Gastrocnemius medialis (tissue), 4 donors: ENCODE measurements at places on chromosomes 13 and 19. TPM values are rescaled to one million over a fixed set of nuclear protein-coding genes. Genes with fewer than 3 reads are reported as not detected.

DNA sequence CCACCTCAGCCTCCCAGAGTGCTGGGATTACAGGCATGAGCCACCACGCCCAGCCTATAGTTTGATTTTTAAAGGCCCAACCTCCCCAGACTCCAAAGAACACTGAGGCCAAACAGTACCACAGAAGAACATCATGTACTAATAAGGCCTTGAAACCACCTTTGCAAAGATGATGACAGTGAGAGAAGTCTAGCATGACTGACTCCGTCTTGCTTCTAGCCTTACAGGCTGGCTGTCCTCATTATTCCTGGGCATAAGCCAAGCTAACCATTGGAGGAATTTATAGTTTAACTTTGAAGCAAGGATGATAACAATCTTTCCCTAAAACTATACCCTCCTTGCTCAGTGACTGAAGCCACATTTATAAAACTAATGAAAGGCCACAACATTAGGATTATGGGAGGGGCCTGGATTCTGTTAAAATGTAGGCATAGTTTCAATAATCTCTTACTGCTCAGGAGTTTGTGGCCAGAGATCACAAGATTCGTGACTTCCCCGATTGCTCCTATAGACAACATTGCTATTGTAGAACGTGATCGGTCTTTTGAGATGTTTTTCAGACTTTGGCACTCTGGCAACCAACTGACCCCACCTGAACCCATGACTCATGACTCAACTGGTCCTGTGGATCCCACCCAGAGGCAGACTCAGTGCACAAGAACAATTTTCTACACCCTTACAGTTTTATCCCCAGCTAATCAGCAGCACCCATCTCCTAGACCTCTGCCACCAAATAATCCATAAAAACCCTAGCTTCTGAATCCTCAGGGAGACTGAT is 17.6 kb downstream of the GPR42 start:
- no peaks in the 10 kb centered on the region for H3K27me3 ChIP-seq
- H3K36me3 ChIP-seq: no peaks in the 10 kb centered on the region
- no peak for DNase-seq
- no peak overlapping the region for H3K27ac ChIP-seq
- no peaks in the 10 kb centered on the region for H3K4me1 ChIP-seq

DNA sequence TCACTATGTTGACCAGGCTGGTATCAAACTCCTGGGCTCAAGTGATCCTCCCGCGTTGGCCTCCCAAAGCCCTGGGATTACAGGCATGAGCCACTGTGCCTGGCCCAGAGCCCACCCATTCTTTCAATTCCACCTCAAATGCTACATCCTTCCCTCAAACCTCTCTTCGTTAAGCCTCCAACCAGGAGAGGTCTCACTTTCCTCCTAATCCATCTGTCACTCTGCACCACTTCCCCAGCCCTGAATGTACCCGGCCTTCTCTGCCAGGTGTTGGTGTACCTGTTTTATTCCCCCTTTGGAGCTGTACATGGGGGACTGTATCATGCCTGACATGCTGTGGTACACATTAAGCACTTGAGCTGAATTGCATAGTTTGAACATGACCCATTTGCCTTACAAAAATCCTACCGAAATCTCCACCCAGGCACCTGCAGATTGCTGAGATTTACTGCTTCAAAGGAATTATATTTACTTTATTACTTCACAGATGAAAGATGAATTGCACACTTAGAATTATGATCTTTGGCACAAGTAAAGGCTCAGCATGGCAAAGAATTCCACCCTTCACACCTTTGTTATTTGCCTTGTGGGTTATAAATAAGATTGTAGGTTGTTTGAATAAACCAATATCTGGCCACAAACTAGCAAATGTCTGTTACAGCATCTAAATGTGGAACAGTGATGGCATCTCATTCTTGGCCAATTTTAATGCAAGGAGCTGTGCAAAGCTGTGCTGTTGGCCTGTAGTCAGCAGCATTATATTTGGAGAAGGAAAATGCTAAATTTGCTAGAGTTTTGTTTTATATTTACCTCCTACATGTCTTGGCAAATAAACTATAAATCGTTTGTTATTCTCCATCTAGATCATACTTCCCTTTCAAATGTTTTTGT is 15.6 kb upstream of the WASF3 start:
- H3K36me3 ChIP-seq: no peaks in the 10 kb centered on the region
- no peak overlapping the region for H3K4me3 ChIP-seq
- no peaks in the 10 kb centered on the region for H3K27me3 ChIP-seq
- no peak overlapping the region for H3K27ac ChIP-seq
- no peaks in the 10 kb centered on the region for H3K4me1 ChIP-seq

DNA sequence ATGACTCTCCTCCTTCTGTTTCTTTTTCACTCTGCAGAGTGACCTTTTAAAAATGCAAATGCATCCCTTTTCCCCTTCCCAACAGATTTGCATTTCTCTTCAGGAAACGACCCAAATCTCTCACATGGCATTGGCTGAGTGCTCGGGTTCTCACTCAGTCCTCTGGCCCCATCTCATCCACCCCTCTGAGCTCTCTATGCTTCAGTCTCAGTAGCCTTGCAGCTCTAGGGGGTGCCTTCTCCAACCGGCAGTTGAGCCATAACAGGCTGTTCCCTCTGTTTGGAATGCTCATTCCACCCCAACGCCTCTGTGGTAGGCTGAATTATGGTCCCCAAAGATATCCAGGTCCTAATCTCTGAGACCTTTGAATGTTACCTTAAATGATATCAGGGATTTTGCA is 78.2 kb downstream of the AKAP11 start:
- H3K4me3 ChIP-seq: no peak overlapping the region
- no peaks in the 10 kb centered on the region for H3K4me1 ChIP-seq
- no peaks in the 10 kb centered on the region for H3K36me3 ChIP-seq
- H3K27me3 ChIP-seq: no peaks in the 10 kb centered on the region
- no peak for DNase-seq

The ZNF430 gene
- 2.6 TPM for total RNA-seq

DNA sequence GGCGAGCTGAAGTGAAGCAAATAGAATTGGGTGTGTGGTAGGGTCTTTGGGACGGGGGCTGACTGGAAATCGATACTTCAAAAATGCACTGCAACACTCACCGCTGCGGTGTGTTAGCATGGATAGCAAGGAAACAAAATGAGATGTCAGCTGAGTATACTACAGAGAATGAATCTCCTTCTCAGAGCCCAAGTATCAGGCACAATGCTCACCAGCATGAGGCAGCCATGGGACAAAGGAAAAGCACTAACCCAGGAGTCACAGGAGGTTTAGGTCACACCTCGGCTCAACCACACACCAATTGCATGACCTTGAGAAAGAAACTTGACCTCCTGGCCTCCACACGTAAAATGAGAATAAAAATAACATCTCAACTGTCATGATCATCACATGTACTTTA is 74.0 kb downstream of the FAM216B start:
- no peak for DNase-seq
- no peaks in the 10 kb centered on the region for H3K36me3 ChIP-seq
- no peak overlapping the region for H3K27ac ChIP-seq
- no peaks in the 10 kb centered on the region for H3K27me3 ChIP-seq

The IGLON5 gene
- total RNA-seq: not detected

- no peak for DNase-seq
- no peaks in the 10 kb centered on the region for H3K36me3 ChIP-seq
- H3K27me3 ChIP-seq: no peaks in the 10 kb centered on the region
- H3K27ac ChIP-seq: no peak overlapping the region
- H3K4me1 ChIP-seq: no peaks in the 10 kb centered on the region
- H3K4me3 ChIP-seq: no peak overlapping the region
Measured at GRCh38 chr19:14198384-14199376, 7.3 kb downstream of the ADGRL1 start.

GRCh38 chr19:2744113-2744512 is 4.3 kb upstream of the SLC39A3 start:
- no peaks in the 10 kb centered on the region for H3K27me3 ChIP-seq
- no peaks in the 10 kb centered on the region for H3K36me3 ChIP-seq
- no peak for DNase-seq
- peaks cover 2% of the 10 kb centered on the region for H3K4me1 ChIP-seq

DNA sequence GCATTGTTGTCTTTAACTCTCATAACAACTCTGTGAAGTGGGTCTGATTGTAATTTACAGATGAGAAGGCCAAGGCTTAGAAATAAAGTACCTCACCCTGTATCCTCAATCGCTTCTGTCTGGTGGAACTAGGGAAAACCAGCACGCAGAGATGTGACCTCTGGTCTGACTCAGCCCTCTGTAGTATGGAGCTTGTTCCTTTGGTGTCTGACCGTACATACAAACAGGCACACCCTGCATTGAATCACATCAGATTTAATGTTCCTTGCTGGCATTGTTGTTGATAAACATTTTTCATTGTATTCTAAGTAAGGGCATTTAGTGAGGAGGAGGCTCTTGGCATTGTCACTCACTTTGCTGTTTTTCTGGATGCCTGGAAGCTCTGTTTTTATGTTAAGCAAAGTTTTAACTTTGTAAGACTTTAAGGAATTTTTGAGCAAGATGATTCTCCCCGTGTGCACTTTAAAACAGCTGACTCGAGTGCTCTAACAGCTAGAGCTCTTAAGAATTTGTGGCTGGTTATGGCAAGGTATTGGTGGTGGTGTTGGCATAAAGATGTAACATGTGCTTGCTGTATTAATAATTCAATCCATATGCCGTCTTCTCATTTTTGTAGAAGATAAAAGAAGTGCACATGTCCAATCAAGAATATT is 89.0 kb upstream of the SPATA13 start:
- no peak for DNase-seq
- H3K4me1 ChIP-seq: no peaks in the 10 kb centered on the region
- no peak overlapping the region for H3K4me3 ChIP-seq
- H3K36me3 ChIP-seq: no peaks in the 10 kb centered on the region
- H3K27ac ChIP-seq: no peak overlapping the region

DNA sequence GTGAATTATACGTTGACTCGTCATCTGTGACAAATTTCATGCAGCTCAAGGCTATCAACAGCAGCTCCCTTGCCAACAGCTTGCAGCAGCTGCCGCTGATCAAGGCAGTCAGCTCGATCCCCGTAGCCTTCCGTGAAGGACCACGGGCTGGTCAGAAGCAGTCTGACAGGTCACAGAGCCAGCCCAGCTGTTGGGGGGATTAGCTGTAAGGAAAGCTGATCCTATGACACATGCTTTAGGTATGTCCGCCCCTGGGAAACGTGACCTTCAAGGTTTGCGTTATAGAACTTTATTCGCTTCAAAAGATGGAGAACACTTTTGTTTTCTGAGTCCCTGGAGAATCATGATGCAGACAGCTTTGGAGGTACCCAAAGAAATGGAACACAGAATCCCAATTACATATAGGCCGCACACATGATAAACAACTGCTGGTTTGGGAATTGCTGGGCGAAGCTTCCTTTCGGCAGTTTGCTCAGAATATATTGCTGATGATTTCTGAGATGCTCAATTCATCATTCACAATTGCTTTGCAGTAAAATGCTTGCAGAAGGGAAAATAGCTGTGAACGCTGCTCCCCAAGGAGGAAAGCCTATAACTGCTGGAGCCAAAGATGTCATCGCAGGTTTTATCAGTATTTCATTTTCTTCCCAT is 62.6 kb upstream of the USP29 start:
- no peaks in the 10 kb centered on the region for H3K36me3 ChIP-seq
- no peak overlapping the region for H3K4me3 ChIP-seq
- no peaks in the 10 kb centered on the region for H3K4me1 ChIP-seq

DNA sequence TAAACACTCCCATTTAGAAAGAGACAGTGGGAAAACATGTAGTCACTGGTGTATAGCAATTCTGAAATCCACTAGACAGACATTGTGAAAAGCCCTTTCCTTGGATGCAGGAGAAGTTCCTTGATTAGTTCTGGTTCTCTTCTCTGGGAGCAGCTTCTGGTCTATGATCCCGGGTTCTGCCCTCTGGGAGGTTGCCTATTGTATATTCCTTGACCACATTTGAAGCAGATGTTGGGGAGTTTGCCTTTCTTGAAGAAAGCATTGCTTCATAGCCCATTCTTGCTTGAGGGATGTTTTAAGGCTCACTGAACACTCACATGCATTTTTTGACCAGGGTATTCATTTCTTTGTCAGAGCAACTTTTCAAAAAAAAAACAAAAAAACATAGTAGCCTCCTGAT is 211.9 kb downstream of the NDFIP2 start:
- H3K27ac ChIP-seq: no peak overlapping the region
- H3K4me3 ChIP-seq: no peak overlapping the region
- no peaks in the 10 kb centered on the region for H3K4me1 ChIP-seq
- no peaks in the 10 kb centered on the region for H3K27me3 ChIP-seq

DNA sequence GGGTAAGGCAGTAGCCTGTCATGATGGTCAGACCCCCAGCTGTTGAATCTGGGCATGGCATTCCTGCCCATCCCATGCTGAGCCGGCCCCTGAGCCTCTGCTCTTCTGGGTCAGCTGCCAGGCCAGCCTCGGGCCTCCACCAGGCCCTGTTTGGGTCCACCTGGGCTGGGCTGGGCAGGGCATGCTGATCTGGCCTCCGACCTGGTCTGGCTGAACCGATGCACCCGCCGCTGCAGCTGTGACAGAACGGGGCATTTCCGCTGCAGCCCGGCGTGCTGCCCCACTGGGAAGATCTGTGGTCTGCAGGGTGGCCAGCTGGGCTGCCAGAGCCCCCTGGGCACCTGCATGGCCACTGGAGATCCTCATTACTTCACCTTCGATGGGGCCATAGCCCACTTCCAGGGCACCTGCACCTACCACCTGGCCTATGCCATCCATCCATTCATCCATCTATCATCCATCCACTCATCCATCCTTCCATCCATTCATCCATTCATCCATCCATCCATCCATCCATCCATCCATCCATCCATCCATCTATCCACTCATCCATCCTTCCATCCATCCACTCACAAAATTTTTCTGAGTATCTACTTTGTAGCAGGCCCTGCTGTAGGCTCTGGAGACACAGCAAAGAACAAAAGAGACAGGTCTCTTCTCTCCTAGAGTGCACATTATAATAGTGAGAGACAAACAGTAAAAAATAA is 21.5 kb upstream of the FXYD3 start:
- no peaks in the 10 kb centered on the region for H3K36me3 ChIP-seq
- H3K27me3 ChIP-seq: no peaks in the 10 kb centered on the region
- H3K4me1 ChIP-seq: peaks cover 9% of the 10 kb centered on the region
- no peak overlapping the region for H3K4me3 ChIP-seq

- H3K27ac ChIP-seq: no peak overlapping the region
- H3K27me3 ChIP-seq: no peaks in the 10 kb centered on the region
- H3K36me3 ChIP-seq: no peaks in the 10 kb centered on the region
Measured at GRCh38 chr13:59801107-59801880, 362.4 kb downstream of the DIAPH3 start.

The OVOL3 gene
- not detected for total RNA-seq

DNA sequence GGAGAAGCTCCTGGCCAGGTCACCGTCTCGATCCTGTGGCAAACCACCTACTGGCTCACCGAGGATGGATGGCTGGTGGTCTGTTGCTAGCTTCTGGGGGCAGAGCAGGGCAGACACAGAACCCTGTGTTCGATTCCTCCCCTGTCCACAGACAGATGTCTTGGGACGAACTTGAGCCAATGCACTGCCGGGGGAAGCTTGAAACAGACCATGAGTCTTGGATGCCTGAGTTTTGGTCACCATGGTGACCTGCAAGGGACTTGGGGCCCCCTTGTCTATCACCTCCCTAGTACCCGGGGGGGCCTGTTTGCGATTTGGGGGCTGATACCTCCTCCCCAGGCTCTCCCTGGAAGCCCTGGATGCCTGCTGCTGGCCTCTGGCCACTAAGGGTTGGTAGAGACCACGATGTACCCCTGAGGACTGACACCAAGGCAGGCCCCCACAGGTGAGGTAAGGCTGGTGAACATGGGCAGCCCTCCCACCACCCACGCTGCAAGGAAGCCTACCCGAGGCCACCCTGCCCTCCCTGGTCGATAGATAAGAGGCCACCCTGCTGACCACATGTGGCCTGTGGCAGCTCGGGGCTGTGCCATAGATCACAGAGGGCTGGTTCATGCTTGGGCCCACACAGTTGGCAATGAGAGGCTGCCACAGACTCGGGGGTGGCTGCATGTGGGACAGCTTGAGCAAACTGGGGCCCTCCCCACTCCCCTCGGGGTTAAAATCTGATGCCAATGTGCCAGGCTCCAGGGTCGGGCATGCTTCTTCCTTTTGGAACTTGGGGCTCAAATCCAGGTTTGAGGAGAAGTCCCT is 10.7 kb downstream of the IQCN start:
- no peak for DNase-seq
- H3K4me3 ChIP-seq: no peak overlapping the region
- H3K27me3 ChIP-seq: no peaks in the 10 kb centered on the region
